ENCODE measurements at places on chromosomes 12 and 14.

DNA sequence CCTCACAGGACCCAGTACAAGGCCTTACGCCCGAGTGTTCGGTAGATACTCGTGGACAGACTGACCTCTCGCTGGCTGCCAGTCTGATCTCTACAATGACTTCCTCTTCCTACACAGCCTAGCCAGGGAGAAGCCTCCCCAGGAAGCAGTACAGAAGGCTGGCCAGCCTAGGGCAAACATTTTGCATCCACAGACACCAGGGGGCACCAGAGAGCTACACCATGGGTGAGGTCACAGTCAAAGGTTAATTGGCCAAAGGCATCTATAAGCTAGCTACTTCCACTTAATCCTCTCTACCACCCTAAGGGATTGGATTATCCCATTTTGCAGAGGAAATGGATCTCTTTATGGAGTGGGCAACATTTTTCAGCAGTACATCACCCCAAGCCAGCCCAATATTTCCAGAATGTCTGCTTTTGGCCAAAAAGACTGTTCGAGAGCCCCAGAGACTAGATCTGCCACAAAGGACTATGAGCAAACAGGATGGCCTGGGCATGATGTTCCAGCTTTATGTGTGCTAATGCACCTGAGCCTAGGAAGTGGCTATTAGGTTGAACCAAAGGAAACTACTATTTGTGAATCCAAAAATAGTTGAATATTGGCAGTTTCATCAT, 14.6 kb upstream of the PNMA1 start:
- DNase-seq, result peak; percentile 92

- no peak for DNase-seq
Observed at GRCh38 chr14:20998139-20998538, 954 bp upstream of the SLC39A2 start.

DNA sequence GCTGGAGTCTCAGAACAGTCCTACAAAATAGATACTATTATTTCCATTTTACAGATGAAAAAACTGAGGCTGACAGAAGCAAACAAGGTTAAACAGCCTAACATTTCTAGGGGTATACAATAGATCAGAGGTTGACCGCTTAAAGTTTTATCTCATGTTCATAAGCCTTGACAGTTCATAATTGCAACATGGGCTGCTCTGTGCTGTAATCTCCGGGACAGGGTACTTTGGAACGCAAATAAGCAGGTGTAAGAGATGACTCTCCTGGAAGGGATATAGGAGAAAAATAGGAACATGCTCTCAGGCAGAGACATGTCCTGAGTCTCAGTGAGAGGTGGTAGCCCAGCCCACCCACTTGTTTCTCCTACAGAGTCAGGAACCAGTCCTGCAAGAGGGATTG, 72.8 kb upstream of the RBM19 start:
- DNase-seq, result no peak

- DNase-seq, result no peak
Observed at GRCh38 chr12:47862881-47863280, 41.9 kb downstream of the VDR start.

DNA sequence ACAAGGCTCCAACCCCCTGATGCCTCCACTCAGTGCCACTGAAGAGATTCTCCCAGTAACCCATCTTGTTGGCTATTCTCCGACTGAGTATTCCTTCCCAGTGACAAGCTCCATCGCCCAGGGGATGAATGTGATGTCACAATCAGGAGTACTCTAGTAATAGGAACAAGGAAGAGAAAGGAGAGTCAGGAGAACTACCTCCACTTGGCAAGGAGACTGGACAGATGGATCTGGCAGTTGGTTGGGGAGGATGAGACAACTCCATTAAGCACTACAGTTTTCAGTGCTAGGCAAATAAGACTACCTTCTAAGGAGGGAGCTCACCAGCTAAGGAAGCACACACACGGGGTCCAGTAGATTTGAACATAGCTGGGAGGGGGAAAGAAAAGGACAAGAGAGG, 5.3 kb downstream of the RNF41 start:
- no peak for DNase-seq

DNA sequence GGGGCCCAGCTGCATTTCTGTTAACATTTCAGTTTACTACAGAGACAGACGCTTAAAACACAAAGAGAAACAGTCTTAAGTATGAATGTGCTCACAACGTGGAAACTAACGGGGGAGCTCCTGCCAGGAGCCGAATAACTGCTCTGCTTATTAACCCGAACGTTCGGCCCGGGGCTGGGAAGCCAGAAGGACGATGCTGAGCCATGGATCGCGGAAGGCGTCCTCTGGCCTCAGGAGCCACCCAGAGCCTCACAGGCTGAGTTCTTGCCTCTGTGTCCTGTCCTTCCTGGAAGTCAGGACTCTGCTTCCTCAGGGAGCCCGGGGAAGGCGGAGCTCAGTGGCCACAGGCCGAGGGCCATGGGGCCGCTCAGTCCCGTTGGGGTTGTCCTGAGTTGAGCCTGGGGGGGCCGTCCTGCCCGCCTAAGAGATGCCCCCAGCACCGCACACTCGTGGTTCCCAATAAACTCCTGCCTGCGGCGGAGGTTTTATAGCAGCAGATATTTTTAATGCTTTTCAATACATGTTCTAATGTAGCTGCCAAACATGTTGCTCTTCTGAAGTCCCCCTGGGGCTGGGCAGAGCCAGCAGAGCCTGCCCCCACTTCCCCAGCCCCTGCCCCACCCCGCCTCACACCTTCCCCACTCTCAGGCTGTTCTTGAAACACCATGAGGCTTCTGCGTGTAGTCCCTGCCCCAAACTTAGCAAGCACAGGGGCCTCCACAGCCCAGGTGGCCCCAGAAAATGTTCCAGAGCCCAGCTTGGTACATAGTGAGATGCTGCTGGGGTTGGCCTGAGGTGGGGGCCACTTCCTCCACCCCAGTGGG, 3.4 kb upstream of the TEX22 start:
- no peak for DNase-seq

Data from activated T-cell treated with anti-CD3 and anti-CD28 coated beads, Interleukin-2, amount 50 U/mL, for 4 hours (primary cell).